Amniotic epithelial cell (primary cell): ENCODE measurements at places on chromosomes 3 and 15.
A peak's percentile ranks its signal among the peaks of the same experiment; 100 is the strongest.

- no peak for DNase-seq
Measured at GRCh38 chr3:56870436-56870835, 68.7 kb upstream of the ARHGEF3 start.

- peak; percentile 69 for DNase-seq
Measured at GRCh38 chr3:9778143-9779074, 8.7 kb upstream of the CAMK1 start.

DNA sequence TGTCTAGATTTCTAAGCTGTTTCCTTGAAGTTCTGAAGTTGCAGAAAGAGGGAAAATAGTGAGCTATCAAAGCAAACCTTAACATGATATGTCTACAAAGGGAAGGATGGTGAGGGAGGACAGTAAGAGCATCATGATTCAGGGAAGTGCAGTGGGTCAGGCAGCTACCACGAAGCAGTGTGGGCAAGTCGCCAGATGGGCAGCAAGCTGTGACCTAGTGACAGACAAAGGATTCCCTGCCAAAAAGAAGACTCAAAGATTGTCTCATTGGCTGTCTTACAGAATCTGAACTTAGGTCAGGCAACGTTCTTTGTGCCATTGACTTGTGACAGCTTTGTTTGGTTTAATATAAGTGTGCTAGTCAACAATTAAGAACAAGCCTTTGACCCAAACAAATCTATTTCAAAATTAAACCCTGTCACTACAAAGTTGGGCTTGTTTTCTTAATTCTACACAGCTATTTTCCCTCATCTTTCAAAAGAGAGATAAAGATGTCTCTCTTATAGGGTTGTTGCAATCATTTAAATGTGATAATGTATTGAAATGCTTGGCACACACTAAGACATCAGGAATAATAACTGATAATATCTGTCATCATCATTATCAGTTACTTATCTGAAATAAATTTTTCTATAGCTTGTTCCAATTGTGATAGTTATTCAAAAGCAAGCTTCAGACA, 153.3 kb downstream of the ECT2 start:
- DNase-seq = no peak

- no peak for DNase-seq
Measured at GRCh38 chr3:121467085-121467484, 78.7 kb downstream of the POLQ start.

GRCh38 chr3:78398401-78398800, 1358.5 kb downstream of the ROBO2 start:
- no peak for DNase-seq

DNA sequence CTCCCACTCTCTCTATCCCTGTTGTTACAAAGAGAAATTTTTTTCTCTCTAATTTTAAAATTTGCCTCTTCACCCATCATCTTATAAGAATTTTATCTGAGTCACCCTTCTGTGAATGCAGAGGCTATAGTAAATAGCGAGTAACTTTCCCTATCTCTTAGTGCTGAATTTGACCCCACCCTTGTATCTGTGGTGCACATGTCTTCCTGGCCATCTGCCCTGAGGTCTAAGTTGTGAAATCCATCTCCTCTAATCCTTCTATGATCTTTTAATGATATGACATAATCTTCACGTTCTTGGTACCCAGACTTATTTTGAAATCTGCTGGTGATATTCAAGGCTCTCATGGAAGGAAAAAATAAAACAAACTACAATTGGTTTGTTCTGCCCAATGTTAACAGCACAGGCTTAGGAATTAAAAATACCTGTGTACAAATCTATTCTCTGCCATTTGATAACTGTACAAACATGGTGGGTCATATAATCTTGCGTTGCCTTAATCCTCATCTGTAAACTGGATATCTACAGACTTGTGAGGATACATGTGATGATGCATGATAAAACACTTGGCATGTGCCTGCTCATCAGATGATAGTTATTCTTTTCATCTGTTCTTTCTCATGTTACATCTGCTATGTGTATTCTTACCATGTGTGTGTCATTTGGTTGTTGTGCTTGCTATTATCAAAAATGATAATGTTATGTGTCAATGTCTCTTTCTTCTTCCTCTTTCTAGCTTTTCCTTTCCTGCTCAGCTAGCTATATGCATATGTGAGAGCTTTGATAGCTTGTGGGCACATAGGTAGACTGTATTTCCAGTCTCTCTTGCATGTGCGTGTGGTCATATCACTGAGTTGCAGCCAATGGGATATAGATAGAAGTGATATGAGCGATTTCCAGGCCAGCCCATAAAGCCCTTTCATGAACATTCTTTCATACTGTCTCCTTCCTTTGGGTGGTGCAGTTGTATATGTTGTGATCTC, 13.7 kb upstream of the CCR3 start:
- peak; percentile 94 for DNase-seq
